ENCODE measurements at places on chromosomes 12 and 14.

GRCh38 chr14:37623426-37623951 is 28.1 kb downstream of the TTC6 start:
- H3K27ac ChIP-seq = no peak overlapping the region
- H3K4me3 ChIP-seq = no peak overlapping the region
- H3K27me3 ChIP-seq = no peaks in the 10 kb centered on the region

GRCh38 chr14:76589246-76589645 is 172.0 kb upstream of the VASH1 start:
- no peak overlapping the region for H3K27ac ChIP-seq
- no peaks in the 10 kb centered on the region for H3K27me3 ChIP-seq
- no peaks in the 10 kb centered on the region for H3K4me1 ChIP-seq
- no peak overlapping the region for H3K4me3 ChIP-seq

- H3K36me3 ChIP-seq = no peaks in the 10 kb centered on the region
- no peak overlapping the region for H3K4me3 ChIP-seq
- H3K27ac ChIP-seq = no peak overlapping the region
- no peak for DNase-seq
- H3K27me3 ChIP-seq = no peaks in the 10 kb centered on the region
These were observed 75.2 kb downstream of the PITPNM2 start for GRCh38 chr12:123075646-123076171.

GRCh38 chr12:29148911-29149690 is at the start of gene FAR2:
TSS of gene FAR2 (plus strand) at chr12:29149278. CDS start at chr12:29270450, 121,172 bp downstream.
- H3K4me1 ChIP-seq = peaks cover 35% of the 10 kb centered on the region
- H3K36me3 ChIP-seq = no peaks in the 10 kb centered on the region
- H3K27ac ChIP-seq = peak within 1 kb of the TSS; percentile 44
- H3K27me3 ChIP-seq = no peaks in the 10 kb centered on the region

DNA sequence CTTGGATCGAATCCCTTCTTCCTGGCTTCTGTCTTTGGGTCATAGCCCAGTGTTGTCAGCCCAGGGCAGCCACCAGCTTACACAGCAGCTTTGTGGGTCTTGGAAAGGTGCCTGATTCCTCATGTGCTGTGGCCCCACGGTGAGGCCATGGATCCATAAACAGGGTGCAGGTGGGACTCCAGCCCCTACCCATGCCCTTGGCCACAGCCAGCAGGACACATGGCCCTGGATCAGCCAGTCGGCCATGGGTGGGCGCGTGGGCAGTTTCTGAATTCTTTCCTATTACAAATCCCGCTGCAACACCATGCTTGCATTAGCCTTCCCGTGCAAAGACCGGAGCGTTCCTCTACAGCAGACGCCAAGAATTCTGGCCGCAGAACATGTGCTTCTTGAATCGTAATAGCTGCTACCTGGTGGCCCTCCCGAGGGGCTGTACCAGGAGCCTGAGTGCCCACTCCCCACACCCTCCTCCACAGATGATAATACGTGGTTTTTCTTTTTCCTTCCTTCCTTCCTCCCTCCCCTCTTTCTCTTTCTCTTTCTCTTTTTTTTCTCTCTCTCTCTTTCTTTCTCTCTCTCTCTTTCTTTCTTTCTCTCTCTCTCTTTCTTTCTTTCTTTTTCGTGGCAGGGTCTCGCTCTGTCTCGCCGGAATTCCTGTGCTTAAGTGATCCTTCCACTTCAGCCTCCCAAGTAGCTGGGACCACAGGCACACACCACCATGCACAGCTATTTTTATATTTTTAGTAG is 2.9 kb upstream of the MMP17 start:
- H3K27me3 ChIP-seq = peaks cover 10% of the 10 kb centered on the region
- H3K4me3 ChIP-seq = no peak overlapping the region
- no peaks in the 10 kb centered on the region for H3K4me1 ChIP-seq
- no peaks in the 10 kb centered on the region for H3K36me3 ChIP-seq
- no peak overlapping the region for H3K27ac ChIP-seq

DNA sequence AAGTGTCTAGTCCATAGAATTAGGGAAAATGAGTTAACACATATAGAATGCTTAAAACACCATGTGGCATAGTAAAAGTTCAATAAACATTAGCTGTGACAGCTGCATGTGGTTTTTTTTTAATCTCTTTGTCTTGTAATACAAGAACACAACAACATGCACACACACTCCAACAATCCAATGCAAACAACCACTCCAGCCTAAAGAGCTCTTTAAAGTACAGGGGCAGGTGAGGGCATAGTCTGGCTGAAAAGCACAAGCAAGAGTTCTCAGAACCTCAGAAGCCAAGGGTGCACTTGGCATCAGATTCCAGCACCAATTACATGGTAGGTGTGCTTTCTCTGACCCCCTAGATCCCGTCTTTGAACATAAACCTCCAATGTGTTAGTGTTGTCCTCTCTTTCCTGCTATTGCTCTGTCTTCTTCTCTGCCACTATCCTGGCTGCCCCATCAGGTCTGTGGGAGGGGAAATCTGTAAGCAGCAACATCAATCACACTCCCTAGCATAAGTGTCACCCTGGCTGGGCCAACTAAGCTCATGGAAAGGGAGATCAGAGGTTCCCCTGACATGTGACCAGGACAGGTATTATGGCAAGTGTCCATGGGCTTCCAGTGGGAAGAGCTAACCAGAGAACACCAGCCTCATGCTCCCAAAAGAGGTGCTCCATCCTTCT is 91.0 kb downstream of the SLC8A3 start:
- H3K27me3 ChIP-seq = no peaks in the 10 kb centered on the region
- DNase-seq = no peak
- no peak overlapping the region for H3K4me3 ChIP-seq
- no peak overlapping the region for H3K27ac ChIP-seq

DNA sequence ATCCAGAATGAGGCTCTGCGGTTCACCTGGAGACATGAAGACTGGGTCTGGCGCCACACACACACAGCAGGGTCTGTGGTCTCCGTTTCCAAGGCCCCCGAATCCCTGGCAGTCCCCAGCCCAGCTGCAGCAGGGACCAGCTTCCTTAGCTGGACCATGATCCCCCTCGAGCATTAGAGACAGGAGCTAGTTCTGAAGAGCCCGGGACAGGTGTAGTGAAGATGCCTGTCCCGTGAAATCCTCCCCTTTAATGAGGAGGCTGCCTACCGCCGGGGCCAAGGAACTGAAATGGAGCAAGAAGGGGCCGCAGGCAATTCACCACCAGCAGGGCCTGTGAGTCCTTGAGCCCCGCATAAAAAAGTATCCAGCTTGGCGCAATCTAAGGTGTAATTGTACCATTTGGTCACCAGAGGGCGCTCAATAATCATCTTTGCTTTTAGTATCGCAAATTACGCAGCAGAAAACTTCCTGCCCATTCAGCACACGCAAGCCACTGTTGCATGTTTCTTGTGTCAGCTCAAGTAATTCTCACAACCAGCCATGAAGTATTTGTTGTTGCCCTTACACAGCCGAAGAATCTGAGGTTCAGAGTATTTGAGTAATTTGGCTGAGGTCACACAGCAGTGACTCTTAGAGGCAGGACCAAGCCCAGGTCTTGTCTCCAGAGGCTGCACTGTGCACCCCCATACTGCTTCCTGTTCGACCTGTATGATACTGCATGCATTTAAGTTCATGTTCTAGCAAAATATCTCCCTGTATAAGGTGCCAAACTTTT is 54.3 kb upstream of the PPP2R5C start:
- no peaks in the 10 kb centered on the region for H3K36me3 ChIP-seq
- H3K27me3 ChIP-seq = no peaks in the 10 kb centered on the region
- H3K27ac ChIP-seq = no peak overlapping the region
- H3K4me1 ChIP-seq = no peaks in the 10 kb centered on the region

GRCh38 chr12:77064896-77065360 is 441 bp downstream of the E2F7 start:
- H3K4me1 ChIP-seq = peaks cover 29% of the 10 kb centered on the region
- peak overlapping the region; percentile 93 for H3K27ac ChIP-seq
- no peaks in the 10 kb centered on the region for H3K27me3 ChIP-seq

- no peak overlapping the region for H3K4me3 ChIP-seq
- no peaks in the 10 kb centered on the region for H3K36me3 ChIP-seq
- H3K27me3 ChIP-seq = no peaks in the 10 kb centered on the region
- H3K27ac ChIP-seq = no peak overlapping the region
These were observed 34.2 kb downstream of the ZCRB1 start for GRCh38 chr12:42291680-42292079.
